ENCODE measurements at places on chromosomes 1 and 21.

DNA sequence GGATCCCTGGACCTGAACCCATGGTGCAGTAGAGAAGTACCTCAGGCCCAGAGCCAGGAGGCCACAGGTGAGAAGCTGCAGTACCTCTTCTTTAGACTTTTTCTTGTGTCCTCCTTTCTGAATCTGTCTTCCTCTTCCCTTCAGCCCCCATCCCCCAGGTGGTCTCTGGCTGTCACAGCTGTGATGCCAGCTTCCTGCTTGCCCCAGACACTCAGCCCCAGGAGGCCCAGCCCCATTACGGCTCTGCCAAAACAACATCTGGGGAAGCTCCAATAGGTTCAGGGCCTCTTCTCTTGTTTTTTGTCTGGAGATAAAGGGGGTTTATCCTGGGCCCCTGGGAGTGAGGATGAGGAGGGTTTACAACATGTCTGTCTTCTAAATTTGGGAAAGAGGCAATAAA, 9.5 kb upstream of the BTG2 start:
- DNase-seq: no peak

DNA sequence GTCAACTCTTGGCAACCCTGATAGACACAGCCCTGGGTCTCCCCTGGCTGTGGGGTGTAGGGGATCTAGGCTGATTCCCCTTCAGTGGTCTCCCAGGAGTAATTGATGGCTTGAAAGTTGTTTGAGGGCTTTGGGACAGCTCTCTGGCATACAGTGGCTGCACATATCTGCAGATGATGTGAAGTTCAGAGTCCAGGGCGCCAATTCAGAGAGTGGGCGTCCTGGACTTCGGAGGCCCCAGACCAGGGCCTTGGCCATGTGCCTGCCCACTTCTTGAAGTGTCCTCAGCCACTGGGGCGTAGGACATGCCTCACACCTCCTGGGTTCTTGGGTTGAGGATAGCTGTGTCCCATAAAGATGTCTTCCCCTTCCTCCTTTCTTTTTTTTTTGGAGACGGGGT, 2.6 kb downstream of the INAVA start:
- DNase-seq: no peak

- no peak for DNase-seq
Measured at GRCh38 chr1:17554954-17555353, 15.5 kb downstream of the ARHGEF10L start.

GRCh38 chr1:201405484-201405831, 6.3 kb upstream of the LAD1 start:
- DNase-seq: no peak

DNA sequence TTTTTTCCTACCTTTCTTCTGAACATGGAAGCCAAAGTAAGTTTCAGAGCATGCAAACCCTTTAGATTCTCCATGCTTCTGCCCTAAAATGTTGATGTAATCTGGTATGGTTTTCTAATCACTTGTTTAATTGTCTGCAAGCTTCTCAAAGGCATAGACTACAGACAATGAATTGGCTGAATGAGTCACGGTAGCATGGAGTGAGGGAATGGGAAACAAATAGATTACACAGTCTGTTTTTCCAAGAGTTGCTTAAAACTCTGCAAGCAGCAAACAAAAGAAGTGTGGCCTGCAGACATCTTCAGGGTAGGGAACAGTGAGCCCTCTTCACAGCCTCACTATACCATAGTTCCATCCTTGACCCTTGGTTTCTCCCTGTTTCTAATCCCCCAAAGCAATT, 326.0 kb downstream of the BARHL2 start:
- DNase-seq: no peak

GRCh38 chr1:54229281-54229891, 29.4 kb downstream of the MRPL37 start:
- no peak for DNase-seq

DNA sequence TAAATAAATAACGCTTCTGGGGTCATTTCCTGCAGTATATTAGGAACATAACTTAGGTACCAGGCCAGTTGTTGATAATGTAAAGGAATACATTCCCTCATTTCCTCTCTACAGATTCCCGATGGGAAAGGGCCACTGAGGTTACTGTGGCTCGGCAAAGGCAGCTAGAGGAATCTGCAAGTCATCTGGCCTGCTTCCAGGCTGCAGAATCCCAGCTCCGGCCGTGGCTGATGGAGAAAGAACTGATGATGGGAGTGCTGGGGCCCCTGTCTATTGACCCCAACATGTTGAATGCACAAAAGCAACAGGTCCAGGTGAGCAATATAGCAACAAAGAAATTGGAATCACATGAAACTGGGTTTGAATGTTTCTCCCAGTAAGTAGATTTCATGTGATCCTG, 109.6 kb upstream of the BMP8A start:
- DNase-seq: no peak

DNA sequence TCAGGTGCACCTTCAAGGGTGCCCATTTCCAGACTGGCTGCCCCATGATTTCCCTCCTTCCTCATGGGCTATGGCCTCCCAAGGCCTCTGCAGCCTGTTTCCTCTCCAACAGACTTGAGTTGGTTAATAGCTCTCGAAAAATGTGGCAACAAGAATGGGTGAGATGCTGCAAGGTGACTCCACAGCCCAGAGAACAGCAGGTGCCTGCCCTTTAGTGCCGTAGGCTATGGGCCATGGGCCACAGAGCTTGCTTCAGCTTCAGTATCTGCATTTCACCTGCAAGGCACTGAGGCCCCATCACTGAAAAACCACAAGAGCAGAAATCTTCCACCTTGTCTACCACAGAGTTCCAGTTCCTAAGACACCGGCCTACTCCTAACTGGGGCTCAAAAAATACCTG, 122.0 kb downstream of the ETS2 start:
- DNase-seq: no peak

- no peak for DNase-seq
Measured at GRCh38 chr21:29177800-29178199, 47.4 kb downstream of the MAP3K7CL start.

DNA sequence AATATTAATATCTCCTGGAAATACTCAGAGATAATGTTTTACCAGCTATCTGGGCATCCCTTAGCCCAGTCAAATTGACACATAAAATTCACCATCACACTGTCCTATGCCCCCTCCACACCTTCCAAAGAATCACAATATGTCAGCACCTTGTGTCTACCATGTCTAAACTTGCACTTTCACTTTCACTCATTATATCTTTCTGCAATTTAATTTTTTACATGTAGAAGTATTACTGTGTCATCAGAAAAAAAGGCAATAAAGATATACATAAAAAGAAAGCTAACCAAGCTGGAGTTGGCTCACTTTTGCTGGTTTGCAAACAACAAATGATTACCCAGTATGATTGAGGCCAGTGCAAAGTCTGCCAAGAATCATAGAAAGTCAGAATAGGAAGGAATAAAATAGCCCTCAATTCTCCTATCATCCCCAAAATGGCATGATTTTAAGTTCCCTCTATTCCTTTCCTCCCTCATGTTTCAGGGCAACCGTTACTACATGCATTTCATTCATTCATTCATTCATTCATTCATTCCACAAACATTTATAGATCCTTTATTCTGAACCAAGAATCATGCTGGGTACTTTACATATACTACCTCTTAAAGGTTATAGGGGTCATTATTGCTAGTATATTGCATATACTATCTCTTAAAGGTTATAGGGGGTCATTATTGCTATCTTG, 5.9 kb upstream of the LUZP1 start:
- no peak for DNase-seq
